ENCODE measurements at places on chromosomes 11 and 22.

- no peak for DNase-seq
Observed at GRCh38 chr11:65915821-65916251, 3.0 kb downstream of the C11orf68 start.

- no peak for DNase-seq
Observed at GRCh38 chr11:11440144-11440543, 87.1 kb upstream of the CSNK2A3 start.

DNA sequence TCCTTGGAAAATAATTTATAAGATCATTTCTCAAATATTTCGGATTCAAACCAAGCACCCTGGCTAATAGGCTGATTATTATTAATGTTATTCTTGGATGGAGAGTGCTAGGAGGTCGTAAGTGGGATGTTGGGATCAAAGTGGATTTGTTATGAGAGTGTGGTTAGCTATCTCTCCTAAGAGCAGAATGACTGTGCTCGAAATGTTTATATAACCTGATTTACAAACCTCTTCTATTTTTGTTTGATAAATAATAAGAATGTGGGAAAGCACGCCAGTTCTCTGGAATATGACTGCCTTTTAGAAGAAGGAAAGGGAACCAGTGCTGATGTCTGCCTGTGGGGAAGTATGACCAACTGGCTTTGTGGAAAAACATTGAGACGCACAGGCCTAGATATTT is 527.5 kb downstream of the NTM start:
- DNase-seq, result no peak

DNA sequence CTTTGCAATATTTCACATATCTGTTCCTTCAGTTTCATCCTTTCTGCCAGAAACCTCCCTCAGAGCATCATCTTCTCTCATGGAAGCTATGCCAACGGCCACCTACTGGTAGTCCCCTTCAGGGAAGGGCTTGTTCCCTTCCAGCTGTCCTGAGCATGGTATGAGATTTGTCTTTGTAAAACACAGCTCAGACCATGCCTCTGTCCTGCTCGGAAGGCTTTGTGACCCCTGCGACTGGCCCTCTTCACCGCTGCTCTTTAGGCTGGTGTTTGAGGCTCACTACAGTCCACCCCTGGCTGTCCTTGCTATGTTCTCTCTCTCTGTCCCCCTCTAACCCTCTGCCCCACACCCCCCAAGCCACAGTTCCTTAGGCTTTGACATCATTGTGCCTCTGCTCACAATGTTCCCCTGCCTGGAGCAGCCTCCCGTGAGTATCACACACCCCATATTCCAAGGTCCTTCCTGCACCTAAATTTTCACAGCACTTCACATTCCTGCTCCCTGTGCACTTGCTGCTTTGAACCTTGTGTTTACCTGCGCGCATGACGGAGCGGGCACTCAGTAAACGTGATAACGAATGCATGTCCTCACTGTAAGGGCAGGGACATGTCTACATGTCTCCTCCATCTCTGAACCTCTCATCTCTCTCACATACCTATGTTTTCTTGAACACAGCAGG is 24.0 kb upstream of the ACER3 start:
- DNase-seq, result no peak

GRCh38 chr11:106482917-106483785 is 405.7 kb downstream of the AASDHPPT start:
- no peak for DNase-seq

DNA sequence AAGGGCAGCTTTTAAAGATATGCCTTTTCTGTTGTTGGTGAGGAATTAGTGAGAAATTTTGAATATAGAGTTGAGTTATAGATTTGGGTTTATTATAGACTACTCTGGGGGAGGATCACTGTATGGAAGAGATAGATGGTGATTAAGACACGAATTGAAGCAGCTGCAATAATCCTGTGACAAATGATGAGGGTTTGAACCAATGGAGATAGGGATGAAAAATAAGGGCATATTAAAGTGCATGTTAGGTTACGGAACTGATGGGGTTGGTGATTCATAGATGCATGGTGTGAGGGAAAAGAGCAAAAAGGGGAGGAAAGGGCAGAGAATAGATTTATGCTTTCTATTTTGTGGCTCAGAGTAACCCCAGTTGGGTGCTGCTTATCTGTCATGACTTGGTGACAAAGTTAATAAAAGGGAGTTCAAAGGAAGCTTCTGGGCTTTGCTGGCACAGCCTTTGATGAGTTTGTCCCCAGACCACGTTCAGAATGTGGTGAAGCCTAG is 11.8 kb downstream of the C11orf87 start:
- DNase-seq, result no peak
